ENCODE measurements at places on chromosomes 4 and X.

DNA sequence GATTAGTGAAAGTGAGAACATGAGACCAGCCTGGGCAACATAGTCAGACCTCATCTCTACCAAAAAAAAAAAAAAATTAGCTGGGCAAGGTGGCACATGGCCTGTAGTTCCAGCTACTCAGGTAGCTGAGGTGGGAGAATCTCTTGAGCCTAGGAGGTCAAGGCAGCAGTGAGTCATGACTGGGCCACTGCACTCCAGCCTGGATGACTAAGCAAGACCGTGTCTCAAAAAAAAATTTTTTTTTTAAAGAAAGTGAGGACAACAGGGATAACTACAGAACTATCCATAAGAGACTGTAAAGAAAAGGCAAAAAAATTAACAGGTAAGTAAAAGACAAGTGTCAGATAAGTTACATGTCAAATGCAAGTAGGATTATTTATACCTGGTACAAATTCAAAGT is 13.5 kb upstream of the SPP1 start:
- no peak for DNase-seq

GRCh38 chr4:80179637-80180161 is 17.6 kb upstream of the PRDM8 start:
- DNase-seq: no peak

DNA sequence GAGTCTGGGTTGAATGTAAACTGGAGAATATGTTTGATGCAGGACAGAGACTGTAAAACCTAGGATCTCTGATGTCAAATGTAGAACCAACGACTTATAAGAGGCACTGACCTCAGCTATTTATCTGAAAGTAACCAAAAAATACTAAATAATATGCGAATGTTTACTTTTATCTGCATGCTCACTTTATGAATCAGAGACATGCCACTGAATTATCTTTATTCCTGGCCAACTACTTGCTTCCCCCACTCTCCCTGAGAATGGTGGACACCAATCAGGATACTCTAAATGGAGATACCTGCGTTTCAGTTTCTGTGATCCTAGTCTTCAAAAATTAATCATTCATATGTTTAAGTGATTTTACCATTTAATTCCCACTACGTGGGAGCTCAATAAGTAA is 1038.4 kb upstream of the PABPC4L start:
- DNase-seq: no peak

GRCh38 chr4:146236216-146236615 is 21.9 kb downstream of the REELD1 start:
- DNase-seq: no peak

- no peak for DNase-seq
Observed at GRCh38 chrX:136176399-136176825, 29.1 kb downstream of the FHL1 start.

- no peak for DNase-seq
Observed at GRCh38 chr4:48558819-48559218, 68.8 kb downstream of the ZAR1 start.

DNA sequence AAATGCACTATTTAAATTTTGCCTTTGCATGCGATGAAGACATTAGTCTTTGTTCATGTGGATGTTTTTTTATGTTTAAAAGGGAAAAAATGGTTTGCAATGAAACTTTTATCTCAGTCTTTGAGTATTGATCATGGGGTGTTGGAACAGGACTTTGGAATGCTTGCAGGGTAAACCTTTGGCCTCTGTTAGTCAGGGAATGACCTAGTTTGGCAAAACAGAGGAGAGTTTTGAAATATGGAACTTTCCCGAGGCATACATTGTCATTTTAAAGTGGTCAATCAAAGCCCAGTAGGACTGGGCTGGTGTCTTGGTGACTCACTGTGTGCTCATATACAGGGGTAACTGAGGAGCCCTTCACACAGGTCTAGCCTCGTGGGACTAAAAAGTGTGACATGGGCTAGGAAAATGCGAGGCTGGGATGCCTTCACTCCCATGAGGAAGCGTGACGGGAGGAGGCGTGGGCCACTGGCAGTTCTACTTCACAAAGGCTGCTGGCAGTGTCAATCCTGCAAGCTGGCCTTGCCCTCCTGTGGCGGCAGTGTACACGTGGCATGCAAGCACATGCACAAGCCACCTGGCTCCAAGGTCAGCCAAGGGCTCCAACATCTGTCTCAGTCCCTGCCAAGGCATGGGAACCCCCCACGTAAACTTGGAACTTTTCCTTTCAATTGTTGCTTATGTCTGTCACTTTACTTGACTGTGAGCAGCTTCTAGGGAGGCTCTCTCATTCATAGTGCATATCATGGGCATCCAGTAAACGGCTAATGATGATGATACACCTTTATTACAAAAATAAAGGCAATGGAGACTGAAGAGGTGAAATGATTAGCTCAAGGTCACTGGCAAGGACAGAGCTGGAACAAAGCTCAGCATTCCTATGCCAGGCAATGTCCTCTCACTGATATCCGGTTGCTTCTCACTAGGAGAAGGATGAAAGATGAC is 5.2 kb upstream of the F11 start:
- no peak for DNase-seq

GRCh38 chrX:47232803-47233332 is at the start of gene USP11:
USP11 (plus strand) TSS chrX:47233009; CDS start chrX:47233044, 35 bp downstream.
- DNase-seq: peak; percentile 35

GRCh38 chrX:10077425-10078188 is 79.2 kb upstream of the CLCN4 start:
- DNase-seq: no peak

- no peak for DNase-seq
Observed at GRCh38 chrX:13652287-13652793, 601 bp upstream of the TCEANC start.

GRCh38 chr4:144906181-144906925 is 191.6 kb downstream of the ANAPC10 start:
- no peak for DNase-seq

GRCh38 chrX:23857935-23858334 is 49.8 kb downstream of the APOO start:
- no peak for DNase-seq

DNA sequence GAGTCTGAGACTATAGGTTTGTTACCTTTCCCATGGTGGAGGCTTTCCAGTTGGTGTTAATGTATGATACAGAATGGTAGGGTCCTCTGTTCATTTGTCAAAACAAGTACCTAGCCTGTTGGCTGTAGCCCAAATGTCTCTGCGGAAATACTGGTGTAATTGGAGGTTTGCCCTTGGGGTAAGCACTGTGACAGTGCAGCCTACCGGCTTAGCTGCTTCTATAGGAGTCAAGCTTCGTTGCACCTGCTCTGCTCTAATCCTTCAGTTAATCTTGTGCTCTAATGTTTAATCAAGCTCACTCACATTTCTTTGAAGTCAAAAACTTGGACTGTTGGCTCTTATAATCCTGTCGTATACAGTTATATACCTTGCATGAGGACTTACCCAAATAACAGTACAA is 203.4 kb downstream of the CCNG2 start:
- no peak for DNase-seq

GRCh38 chr4:183632689-183633088 is 26.3 kb downstream of the RWDD4 start:
- DNase-seq: no peak

GRCh38 chr4:101345596-101346350 is 1.6 kb downstream of the PPP3CA start:
- DNase-seq: peak; percentile 58

DNA sequence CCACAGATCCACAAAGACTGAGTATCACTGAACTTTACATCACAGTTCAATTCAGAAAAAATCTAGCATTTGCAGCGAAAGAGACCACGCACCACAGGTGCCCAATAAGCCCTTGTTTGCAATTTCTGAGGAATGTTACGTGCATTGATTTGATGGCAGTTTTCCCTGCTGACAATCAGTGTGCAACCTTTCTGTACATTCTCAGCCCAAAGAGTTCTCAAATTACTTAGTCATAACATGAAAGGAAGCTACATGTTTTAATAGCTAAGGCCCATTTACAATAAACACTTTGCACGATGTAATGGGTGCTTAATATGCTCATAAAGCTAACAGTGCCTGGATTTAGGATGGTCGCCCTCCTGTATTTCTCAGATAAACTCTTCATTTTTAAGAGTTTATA is 47.9 kb downstream of the PTCHD1 start:
- no peak for DNase-seq

GRCh38 chr4:100084892-100085291 is 105.4 kb downstream of the DDIT4L start:
- DNase-seq: no peak

Measured in activated CD4-positive, alpha-beta T cell treated with anti-CD3 and anti-CD28 coated beads, Interleukin-2, amount 50 U/mL, for 1 hour (primary cell).